ENCODE measurements at places on chromosomes 6 and 20.
A peak's percentile ranks its signal among the peaks of the same experiment; 100 is the strongest.

- peak; percentile 69 for DNase-seq
Observed at GRCh38 chr6:142819603-142820337, 125.2 kb downstream of the HIVEP2 start.

GRCh38 chr20:3616250-3616649 lies 46.9 kb downstream of the GFRA4 start:
- no peak for DNase-seq

- DNase-seq = no peak
Observed at GRCh38 chr20:1924910-1925861, 30.0 kb downstream of the SIRPA start.

GRCh38 chr6:93779086-93779841 lies 359.9 kb upstream of the EPHA7 start:
- no peak for DNase-seq

DNA sequence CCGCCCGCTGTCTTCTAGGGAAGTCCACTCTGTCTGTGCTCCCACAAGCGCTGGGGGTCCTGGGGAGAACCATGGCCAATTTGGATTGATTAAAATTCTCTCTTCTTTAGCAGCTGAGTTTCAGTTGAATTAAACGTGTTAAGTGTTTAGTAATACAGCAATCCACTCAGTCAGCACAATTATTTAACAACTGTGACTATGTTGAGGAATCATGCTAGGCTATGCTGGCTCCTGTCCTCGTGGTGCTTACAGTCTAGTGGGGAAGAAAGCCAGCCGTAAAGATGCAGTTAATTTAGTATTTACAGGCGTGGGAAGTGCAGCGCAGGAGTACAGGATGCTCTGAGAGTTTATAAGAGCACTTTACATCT lies 88.9 kb upstream of the FOXP4 start:
- DNase-seq = no peak

DNA sequence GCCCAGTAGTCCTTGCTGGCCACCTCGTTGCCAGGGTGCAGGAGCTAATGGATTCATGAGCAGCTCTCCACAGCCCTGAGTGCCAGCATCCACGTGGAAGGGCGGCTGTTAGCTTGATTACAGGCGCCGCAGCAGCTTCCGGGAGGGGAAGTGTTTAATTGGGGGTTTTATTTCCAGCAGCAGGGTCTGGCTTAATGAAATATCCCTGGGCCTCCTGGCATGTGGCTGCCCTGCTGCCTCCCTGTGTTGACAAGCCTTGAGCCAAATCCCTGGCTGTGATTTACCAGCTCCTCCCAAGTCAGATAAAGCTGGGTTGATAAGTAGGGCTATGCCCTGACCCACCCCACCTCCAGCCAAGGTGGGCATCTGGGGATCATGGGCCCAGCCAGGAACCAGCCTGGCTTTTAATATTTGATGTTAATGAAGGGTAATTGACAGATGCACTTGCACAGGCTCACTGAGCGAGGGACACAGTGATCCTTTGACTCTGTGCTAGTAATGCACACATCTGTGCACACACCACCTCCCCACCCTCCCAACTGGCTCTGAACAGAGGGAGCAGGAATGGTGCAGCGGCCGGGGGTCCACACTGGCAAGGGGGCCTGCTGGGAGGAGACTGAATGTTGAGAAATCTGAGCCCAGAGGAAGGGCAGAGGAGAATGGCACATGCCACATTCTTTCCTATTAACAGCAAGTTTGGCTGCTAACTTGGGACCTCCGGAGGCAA lies 13.6 kb downstream of the GLP1R start:
- no peak for DNase-seq

DNA sequence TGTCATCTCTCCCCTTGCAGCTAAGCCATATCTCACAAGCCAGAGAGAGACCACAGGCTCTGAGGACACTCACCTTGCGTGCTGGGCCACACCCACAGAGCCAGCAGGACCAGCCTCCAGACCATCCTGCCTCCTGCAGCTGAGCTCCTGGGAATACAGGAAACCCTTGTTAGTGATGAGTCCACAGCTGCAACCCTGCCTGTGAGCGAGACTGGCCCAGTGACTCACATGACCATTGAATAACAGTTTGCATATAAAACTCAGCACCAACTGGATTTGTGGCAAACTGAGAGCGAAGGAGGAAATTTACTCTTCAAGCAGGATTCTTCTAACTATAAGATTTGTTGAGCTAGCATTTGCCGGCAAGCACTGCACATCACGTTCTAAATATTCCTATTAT lies 3.0 kb downstream of the THBS2 start:
- DNase-seq = peak; percentile 90

- no peak for DNase-seq
Observed at GRCh38 chr6:63883597-63883996, 248.0 kb downstream of the PHF3 start.

DNA sequence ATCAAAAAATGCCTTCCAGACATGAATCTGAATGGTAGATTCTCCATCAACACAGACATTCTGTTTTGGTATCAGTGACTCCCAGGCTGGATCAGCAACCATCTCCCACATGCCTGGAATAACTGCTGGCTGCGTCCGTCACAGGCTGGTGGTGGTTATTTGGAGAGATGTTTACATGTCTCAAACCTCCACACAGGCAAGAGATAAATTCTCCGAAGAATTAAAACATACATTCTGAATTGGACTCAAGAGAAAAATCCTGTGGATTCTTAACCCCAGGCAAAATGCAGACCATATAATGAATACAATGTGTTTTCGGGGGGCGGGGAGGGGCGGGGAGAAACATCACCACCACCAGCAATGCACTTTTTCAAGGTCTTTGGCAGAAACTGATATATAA lies 108.2 kb downstream of the THBS2 start:
- DNase-seq = no peak

DNA sequence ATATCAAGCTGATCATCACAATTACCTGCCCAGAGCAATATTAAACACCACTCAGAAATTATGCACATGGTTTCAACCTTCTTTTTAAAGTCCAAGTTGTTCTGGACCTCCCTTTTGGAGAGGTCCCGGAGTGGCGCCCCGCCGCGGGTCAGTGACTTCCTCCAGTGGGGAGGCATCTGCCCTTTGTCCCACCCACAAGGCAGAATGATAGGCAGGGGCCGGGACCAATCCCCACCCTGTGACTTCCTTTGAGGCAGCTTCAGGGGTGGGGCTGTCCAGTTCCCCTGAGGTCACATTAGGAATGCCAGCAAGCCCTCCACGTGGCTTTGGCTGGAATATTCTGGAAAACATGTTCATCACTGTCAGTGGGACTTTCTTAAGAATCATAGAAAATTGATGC lies 207.0 kb downstream of the ANKRD60 start:
- no peak for DNase-seq

DNA sequence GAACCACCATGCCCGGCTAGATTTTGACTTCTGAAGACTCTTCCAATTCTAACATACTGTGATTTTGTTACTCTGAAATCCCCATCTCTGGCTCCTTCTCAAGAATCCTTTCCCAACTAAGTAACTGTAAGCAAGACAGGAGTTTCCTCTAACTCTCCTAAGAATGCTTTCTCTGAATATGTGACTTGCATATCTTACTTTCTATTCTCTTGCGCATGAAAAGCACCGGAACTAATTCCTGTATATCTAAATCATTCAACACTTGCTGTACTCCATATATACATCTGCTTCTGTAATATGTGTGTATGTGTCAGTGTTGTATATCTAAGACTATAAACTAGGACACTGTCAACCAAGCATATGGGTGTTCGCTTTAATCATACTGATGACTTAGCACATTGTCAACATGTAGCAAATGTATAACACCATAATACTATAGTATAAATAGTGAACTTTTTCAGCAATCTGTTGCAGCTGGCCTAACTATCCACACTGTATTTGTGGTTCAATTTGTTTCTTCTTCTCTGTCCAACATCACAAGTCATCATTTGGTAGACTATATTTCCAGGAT lies 108.1 kb upstream of the PRDM1 start:
- no peak for DNase-seq

DNA sequence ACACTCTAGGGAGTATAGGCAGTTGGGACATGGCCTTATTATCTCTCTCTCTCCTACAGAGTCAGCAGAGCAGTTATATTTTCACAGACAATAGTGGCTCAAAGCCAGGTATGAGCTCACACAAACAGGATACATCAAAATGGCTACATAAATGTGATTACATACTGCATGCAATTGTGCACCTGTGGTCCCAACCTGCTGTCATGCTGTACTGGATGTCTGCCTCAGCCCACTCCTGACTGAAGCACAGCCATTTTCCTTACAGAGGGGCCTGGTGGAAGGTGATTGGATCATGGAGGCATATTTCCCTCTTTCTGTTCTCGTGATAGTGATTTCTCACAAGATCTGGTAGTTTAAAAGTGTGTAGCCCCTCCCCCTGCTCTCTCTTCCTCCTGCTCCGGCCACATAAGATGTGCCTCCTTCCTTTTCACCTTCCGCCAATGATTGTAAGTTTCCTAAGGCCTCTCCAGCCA lies 37.0 kb upstream of the SAMHD1 start:
- DNase-seq = peak; percentile 50

- DNase-seq = no peak
Observed at GRCh38 chr6:80939898-80940297, 812.6 kb downstream of the TENT5A start.

DNA sequence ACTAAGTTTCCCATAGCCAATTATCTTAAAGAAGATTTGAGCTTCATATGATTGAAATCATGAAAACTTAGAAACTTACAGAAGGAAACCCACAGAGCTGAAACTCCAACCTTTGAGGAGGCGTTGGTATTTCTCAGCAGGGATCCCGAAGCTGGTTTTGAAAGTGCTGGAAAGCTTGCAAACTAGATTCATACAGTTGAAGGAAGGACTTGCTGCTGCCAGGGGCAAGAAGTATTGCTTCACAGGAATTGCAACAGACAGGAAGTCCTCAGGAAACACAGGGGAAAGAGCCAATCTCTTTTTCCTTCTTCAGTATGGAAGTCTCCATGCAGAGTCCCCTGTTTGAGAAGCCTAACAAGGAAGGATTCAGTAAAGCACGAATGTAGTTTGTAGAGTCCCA lies 419.7 kb downstream of the CD109 start:
- no peak for DNase-seq

GRCh38 chr6:87261534-87261933 lies 60.9 kb upstream of the SMIM8 start:
- DNase-seq = no peak

DNA sequence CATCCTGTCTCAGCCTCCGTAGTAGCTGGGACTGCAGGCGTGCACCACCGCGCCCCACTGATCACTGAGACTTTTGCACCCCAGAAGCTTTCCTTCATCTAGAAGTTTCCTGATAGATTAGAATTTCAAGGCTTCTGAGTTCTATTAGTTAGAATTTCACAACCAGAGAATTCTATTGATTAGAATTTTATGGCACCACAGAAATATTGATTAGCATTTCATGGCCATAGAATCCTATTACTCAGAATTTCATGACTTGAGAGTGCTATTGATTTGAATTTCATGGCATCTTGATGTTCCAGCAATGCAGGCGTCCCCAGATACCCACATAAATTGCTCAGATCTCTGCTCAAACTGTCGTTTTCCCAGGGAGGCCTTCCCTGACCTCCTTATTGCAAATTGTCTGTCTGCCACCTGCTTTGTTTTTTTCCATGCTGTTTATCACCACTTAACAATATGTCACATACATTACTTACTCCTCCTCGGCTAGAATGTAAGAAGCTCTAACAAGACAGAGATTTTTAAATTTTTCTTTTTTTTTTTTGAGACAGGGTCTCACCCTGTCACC lies 16.9 kb upstream of the CBFA2T2 start:
- DNase-seq = no peak

- DNase-seq = no peak
Observed at GRCh38 chr6:11202513-11203305, 29.8 kb downstream of the NEDD9 start.

GRCh38 chr20:17862171-17862570 lies 106.4 kb downstream of the SNX5 start:
- DNase-seq = no peak

DNA sequence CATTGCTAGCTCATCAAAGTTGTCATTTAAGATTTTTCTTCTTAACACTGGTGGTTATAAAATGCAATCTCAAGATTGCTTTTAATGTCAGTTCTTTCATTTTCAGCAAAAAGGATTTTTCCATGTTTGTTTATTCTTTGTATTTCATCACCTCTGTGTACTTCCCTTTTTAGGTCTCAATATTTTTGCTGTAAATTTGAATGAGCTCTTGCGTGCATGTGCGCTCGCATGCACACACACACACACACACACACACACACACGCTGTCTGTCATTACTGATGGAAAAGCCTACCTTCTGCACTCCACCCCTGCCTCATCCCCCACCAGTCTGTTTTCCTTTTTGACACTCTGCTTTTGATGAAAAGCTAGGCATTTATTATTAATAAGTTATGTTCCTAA lies 85.3 kb upstream of the FYN start:
- no peak for DNase-seq

DNA sequence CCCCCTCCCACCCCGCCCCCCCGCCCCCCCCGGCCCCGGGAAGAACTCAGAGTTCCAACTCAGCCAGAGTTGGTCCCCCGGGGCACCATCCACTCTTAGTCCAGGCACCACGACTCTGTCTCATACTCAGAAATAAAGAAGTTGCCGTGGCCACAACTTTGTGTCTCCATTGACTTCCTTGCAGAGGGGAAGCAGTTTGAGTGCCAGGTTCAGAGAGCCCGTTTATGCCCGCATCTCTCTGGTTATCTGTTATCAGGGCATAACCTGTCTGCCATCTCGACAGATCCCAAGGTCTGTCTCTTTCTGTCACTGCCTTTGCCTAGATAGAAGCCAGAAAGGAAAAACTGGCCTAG lies 605 bp downstream of the CDC5L start:
- DNase-seq = no peak

GRCh38 chr6:133568970-133569889 lies 319.7 kb upstream of the TCF21 start:
- DNase-seq = peak; percentile 92

DNA sequence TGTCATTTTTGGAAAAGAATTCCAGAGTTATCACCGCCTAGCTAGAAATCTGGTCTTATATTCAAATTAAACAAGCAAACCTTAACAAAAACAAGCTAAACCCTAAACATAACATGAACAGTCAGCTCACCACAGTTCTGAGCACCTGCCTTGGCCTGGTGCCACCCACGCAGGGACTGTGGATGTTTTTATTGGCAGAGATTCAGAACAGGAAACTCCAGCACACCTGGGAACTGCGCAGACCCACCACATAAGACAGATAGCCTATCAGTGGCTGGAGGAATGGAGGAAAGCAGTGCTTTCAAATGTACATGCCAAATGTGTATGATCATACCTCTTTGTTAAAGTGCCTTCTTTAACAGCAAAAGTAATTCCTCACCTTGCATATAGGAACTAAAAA lies 8.9 kb downstream of the SLC16A10 start:
- DNase-seq = peak; percentile 93

All from foreskin keratinocyte (primary cell).